ENCODE measurements at places on chromosomes 3 and 15. TPM values are rescaled to one million over a fixed set of nuclear protein-coding genes. Genes with fewer than 3 reads are reported as not detected.

Gene CPEB1
- 2.4 TPM for total RNA-seq

Gene UPK1B
- 12.4 TPM for total RNA-seq

Gene VIPR1
- 0.90 TPM for total RNA-seq

Gene SLC12A8
- total RNA-seq = 1.6 TPM

Gene PAQR9
- 3.7 TPM for total RNA-seq

Gene MESP1
- 6.8 TPM for total RNA-seq

Gene LMLN
- 2.3 TPM for total RNA-seq

Gene PLSCR5
- not detected for total RNA-seq

Gene CHRM5
- total RNA-seq = not detected

Gene TICRR
- 13.7 TPM for total RNA-seq

Gene GRK7
- not detected for total RNA-seq

Gene PP2D1
- not detected for total RNA-seq

Gene BSN
- total RNA-seq = 0.09 TPM

Gene NFKBIZ
- 5.2 TPM for total RNA-seq

Gene TMC3
- not detected for total RNA-seq

Gene SPATA12
- total RNA-seq = 0.46 TPM

Gene RETNLB
- total RNA-seq = not detected

Gene ZBBX
- total RNA-seq = not detected

Gene PPARG
- 37.7 TPM for total RNA-seq

Gene CCDC39
- total RNA-seq = not detected

Gene DNAH12
- 0.02 TPM for total RNA-seq

Gene APOD
- 0.82 TPM for total RNA-seq

Gene DLL4
- total RNA-seq = 0.35 TPM

Gene CAMK2N2
- 1.3 TPM for total RNA-seq

Gene EPHA6
- total RNA-seq = not detected

Gene FILIP1L
- 0.24 TPM for total RNA-seq

Gene ASTE1
- 5.3 TPM for total RNA-seq

Gene EFHB
- total RNA-seq = 0.63 TPM

Gene CPLX3
- not detected for total RNA-seq

Data from A549 treated with RU486 at 1 μM for 4 hours (cell line).